ENCODE measurements at places on chromosomes 13 and 19.

GRCh38 chr19:41922585-41922984, 5.7 kb downstream of the ERFL start:
- no peak for DNase-seq

GRCh38 chr19:30448386-30449077, 76.3 kb downstream of the ZNF536 start:
- no peak for DNase-seq

DNA sequence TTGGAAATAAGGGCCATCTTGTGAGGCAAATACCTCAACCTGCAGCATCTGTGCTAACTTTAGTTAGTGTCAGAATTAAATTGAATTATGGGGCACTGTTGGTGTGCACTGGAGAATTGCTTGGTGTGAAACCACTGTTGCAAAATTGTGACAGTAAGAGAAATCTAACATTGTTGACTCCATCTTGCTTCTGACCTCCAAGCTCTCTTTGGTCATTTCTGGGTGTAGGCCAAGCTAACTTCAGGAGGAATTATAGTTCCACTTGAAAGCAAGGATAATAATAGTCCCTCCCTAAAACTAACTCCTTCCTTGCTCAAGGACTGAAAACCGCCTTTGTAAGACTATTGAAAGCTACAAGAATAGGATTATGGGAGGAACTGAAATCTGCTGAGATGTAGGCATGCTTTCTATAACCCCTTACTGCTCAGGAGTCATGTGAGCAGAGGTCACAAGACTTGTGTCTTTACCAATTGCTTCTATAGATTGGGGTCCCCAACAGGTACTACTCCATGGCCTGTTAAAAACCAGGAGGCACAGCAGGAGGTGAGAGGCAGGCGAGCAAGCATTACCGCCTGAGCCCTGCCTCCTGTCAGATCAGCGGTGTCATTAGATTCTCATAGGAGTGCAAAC, 24.9 kb upstream of the GAS6 start:
- DNase-seq = no peak

DNA sequence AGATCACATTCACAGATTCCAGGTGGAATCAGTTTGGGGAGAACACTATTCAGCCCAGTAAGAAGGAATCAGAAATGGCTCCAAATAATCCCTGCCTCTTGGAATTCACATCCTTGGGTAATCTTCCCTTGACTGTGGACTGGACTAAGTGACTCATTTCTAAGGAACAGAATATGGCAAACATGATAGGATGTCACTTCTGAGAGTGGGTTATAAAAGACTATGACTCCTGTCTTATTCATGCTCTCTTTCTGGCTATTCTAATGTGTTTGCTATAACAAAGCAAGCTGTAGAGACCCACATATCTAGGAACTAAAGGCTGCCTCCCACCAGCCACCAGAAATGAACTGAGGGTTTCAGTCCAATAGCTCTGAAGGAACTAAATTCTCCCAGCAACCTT, 37.8 kb downstream of the MBD3L2B start:
- no peak for DNase-seq

DNA sequence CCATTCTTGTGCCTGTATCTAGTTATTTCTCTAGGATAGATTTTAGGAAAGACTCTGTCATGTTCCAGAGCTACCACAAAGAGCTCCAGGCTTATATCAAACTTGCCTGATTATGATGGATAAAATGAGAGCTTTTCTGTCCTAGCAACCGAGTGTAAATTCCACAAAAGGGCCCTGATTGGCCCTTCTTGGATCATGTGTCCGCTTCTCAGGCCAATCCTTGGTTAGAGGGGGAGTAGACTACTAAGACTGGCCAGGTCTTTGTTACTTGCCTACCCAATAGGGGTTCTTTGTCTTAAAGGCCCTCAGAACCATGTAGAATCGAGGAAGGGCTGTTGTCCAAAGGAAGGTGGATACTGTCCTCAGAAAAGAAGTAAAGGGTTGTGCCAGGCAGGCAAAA, 2.4 kb downstream of the DHX34 start:
- peak; percentile 41 for DNase-seq

GRCh38 chr13:50518781-50519201, 324.7 kb downstream of the DLEU7 start:
- DNase-seq = peak; percentile 20

- DNase-seq = no peak
These were observed 63.7 kb downstream of the KL start for GRCh38 chr13:33079960-33080359.

GRCh38 chr13:75797239-75797638, 161.1 kb downstream of the LMO7 start:
- DNase-seq = no peak

- DNase-seq = peak; percentile 29
These were observed 48.6 kb downstream of the SCEL start for GRCh38 chr13:77584106-77584505.

GRCh38 chr19:7230826-7231225, 63.4 kb downstream of the INSR start:
- no peak for DNase-seq

DNA sequence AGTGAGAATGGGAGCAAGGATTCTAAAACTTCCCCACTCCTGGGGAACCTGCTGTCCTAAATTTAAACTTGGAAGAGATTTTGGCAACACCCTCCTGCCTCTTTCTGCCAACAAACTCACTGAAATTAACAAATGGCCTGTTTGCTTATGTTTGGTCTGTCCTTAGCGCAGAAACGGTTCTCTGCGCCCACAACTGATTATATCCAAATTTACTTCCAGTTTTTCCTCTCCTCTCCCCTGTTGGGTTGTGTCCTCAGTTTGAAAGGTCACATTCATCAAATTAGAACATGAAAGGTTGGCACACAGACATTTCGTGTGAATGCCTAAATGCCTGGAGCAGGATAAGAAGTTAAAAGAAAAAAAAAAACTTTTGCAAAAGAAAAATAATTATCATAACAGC, 56.4 kb upstream of the MRI1 start:
- DNase-seq = no peak

DNA sequence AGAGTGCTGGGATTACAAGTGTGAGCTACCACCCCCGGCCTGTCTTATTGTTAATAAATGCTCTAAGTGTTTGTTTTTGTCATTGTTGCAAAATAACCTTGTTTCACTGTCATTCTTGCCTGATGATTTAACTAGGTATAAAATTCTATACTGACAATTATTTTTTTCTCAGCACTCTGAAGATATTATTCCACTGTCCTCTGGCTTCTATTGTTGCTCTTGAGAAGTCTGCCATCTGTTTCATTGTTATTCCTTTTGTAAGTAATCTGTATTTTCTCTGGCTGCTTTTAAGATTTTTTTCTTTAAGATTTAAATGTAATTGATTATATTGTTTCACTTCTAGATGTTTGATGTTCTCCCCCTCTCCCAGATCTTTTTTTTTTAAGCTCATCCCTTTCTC, 17.6 kb downstream of the ZNF420 start:
- DNase-seq = no peak

GRCh38 chr13:41511827-41512226, 54.5 kb downstream of the RGCC start:
- no peak for DNase-seq

GRCh38 chr19:20151617-20152145, 15.3 kb upstream of the ZNF486 start:
- no peak for DNase-seq

- no peak for DNase-seq
These were observed 33.2 kb downstream of the PAK4 start for GRCh38 chr19:39158646-39159260.

- DNase-seq = no peak
These were observed 165.2 kb downstream of the STK24 start for GRCh38 chr13:98411617-98412265.

GRCh38 chr19:12126707-12127106, 13.4 kb downstream of the ZNF20 start:
- no peak for DNase-seq

- DNase-seq = no peak
These were observed 2.4 kb upstream of the CSNK1A1L start for GRCh38 chr13:37107868-37108267.

DNA sequence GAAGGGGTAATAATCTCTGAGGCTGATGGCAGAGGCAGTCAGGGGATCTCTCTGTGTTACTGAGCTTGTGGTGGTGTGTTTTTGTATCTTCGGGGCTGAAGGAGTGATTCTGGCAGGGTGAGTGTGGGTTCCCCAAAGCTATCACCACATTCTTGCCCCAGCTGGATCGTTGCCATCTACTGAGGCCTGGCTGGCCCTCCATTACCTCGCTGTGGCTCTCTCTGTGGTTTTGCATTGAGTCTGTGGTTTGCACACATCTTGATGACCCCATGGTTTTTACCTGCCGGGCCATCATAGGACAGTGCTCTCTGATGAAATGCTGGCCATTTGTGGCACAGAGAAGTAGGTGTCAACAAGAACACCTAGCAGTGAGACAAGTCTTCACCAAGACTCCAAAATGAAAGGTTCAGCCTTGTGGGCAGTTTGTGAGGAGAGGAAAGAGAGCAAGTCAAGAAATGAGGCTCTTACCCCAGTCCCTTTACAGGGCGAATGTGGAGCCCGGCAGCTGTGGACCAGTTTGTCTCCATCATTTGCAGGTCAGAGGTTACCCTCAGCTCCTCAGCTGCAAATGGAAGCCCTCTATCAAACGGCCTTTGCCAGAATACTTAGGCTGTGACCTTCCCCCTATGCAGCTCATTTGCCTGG, 69.0 kb upstream of the NPAS1 start:
- no peak for DNase-seq

- peak; percentile 83 for DNase-seq
These were observed 5.1 kb downstream of the JUNB start for GRCh38 chr19:12796146-12797071.

- no peak for DNase-seq
These were observed 41.2 kb downstream of the VAV1 start for GRCh38 chr19:6813659-6814058.

- no peak for DNase-seq
These were observed 33.9 kb downstream of the ATP11A start for GRCh38 chr13:112723771-112724170.

- no peak for DNase-seq
These were observed 18.0 kb downstream of the TIMM13 start for GRCh38 chr19:2409352-2409912.

DNA sequence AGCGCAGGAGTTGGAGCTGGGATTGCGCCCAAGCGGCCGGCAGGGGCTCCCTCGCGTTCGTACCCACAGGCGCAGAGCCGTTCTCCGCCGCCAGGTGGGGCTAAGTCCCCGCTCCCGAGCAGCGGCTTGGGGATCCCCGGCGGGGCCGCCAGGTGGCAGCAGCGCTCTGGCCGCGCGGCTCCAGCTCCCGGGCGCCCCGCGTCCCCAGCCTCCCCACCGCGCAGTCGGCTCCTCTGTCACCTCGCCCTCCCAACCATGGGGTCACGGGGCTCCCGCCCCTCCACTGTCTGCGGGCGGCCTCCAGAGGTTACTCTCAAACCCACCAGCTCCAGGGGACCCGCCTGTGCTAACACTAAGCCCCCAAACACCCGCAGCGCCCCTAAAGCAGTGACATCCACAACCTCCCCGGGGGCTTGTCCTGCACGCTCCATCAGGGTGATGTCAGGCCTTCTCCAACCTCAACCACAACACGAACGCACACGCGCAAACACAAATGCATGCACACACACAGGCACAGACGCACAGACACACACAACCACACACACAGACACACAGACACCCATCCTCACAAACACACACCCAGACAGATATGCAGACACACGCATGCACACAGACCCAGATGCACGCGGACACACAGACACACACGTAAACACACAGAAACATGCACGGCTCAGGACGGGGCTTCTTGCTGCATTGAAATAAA, 18.4 kb upstream of the KCTD15 start:
- DNase-seq = peak; percentile 57

GRCh38 chr13:34076943-34077703, 259.2 kb downstream of the RFC3 start:
- peak; percentile 53 for DNase-seq

DNA sequence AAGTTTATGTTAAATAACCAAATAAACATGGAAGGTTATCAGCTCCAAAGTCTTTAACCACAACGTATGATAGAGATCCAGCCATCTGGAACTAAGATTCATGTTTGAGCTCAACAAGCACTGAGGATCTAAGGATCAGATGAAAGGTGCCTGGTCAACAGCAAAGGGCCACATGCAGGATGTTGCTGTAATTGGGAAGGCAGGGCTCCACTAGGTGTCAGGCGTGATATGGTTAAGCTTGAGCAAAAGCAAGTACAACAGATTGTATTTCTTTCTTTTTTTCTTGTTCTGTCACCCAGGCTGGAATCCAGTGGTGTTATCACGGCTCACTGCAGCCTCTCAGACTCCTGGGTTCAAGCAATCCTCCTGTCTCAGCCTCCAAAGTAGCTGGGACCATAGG, 12.0 kb downstream of the EBPL start:
- DNase-seq = peak; percentile 31

DNA sequence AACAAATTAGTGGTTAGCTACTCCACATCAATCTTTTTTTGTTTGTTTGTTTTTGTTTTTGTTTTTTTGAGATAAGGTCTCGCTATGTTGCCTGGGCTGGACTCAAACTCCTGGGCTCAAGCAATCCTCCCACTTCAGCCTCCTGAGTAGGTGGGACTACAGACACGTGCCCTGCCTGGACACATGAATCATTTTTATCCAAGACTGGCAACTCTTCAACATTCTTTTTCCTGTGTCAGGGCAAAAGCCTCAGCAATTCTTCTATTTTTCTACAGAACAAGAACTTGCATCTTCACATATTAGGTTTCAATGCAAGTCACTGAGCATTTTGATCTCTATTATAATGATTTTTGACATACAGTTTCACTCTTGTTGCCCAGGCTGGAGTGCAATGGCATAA, 76.8 kb upstream of the LRCH1 start:
- DNase-seq = no peak

DNA sequence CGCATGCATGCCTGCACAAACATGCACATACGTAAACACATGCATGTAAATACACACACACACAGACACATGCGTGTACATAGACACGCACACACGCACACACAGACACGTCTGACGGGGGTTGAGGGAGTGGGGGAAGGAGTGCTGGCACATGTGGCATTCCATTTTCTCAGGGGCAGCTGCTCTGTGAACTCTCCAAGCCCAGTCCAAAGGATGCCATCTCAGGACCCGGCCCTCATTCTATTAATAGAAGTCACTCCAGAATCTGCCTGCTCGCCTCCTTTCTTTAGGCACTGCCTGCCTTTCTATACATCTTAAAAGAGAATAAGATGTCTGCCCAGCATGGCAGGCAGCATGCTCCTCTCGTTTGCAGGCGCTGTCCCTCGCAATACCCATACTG, 5.3 kb downstream of the ARHGEF7 start:
- no peak for DNase-seq

GRCh38 chr13:33933810-33934209, 115.9 kb downstream of the RFC3 start:
- no peak for DNase-seq

- DNase-seq = no peak
These were observed 27.5 kb downstream of the VRK3 start for GRCh38 chr19:49997709-49998108.

Data from astrocyte of the spinal cord (primary cell).